ENCODE measurements at places on chromosomes 12 and 14.

DNA sequence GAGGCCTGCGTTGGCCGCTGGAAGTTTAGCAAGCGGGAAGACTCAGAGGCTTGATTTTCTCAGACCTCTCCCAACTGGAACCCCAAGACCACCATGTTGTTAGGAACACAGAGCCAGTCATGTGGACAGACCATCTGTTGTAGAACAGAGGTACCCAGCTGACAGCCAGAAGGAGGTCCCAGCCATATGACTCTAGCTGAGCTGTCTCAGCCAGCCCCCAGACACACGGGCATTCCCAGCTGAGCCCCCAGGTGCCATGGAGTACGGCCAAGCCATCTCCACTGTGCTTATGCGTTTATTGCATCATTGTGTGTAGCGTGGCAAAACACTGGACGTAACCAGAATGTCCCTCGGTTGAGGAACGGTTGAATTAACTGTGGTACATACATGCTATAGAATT is 421.9 kb downstream of the TMEM132D start:
- DNase-seq: no peak

- no peak for DNase-seq
Observed at GRCh38 chr12:94898388-94898787, 105.1 kb downstream of the NDUFA12 start.

DNA sequence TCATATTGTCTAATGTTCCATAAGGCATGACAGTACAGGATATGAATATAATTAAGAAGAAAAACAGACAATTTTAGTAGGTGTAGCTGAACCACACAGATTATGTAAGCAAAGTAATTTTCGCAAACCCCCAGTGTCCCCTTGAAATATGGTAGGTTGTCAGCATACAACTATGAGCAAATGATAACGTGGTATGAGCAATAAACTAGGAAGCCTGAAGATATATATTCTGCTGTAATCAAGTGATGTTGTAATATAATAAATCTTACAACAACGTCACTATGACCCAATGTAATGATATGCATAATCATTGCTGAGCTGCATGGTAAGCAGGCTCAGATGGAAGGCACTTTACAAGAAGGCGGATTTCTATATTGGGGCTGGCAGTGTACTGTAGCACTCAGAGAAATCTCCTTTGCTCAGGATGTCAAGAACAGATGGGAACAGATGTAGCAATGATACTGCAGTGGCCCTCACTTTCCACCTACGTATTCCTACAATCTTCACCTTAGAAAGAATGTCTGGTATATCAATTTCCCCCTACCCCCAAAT is 47.8 kb upstream of the MYF6 start:
- no peak for DNase-seq

GRCh38 chr12:65184176-65184857 is 14.9 kb downstream of the LEMD3 start:
- no peak for DNase-seq

DNA sequence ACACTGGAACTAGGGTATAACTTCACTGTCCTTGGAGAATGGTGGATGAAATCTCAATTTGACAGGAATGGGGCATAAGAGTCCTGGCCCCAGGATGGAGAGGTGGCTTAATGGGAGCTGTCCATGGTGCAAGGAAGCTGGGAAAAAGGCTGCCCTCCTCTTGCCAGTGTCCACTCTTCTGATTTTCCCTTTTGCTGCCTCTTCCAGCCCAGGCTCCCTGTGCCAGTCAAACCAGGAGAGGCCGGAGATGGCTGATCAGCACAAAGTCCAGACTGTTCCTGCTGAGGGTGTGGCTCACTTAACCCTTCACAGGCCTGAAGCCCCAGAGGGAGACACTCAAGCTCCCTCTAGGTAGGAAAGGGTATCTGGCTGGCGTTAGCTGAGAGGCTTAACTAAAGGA is at the start of gene MYO1A:
Gene MYO1A, minus strand, starts transcription at position 240 of the 400 bp plus-strand sequence. CDS start 1,806 bp downstream, outside the sequence.
- peak; percentile 77 for DNase-seq

DNA sequence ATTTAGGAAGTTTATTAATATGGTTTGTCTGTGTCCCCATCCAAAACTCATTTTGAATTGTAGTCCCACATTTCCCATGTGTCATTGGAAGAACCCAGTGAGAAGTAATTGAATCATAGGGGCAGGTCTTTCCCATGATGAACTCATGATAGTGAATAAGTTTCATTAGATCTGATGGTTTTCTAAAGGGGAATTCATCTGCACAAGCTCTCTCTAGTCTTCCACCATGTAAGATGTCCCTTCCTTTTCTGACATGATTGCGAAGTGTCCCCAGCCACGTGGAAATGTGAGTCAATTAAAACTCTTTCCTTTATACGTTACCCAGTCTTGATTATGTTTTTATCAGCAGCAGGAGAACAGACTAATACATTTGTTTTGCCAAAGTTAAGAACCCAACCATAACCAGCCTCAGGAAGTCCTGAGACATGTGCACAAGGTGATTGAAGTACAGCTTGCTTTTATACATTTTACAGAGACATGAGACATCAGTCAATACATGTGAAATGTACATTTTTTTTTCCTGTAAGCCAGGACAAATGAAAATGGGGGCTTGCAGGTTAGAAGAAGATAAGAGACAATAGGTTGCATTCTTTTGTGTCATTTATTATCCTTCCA is 1136.7 kb downstream of the TMEM121 start:
- DNase-seq: no peak

- no peak for DNase-seq
Observed at GRCh38 chr14:45201905-45202304, 51.1 kb downstream of the MIS18BP1 start.

DNA sequence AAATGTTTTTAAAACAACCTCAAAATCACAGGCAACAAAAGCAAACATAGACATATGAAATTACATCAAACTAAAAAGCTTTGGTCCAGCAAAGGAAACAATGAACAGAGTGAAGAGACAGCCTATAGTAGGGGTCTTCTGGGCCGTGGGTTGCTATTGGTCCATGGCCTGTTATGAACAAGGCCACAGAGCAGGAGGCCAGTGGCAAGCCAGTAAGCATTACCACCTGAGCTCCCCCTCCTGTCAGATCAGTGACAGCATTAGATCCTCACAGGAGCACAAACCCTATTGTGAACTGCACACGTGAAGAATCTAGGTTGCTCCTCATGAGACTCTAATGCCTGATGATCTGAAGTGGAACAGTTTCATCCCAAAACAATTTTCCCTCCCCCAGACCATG is 174.0 kb downstream of the DIO2 start:
- DNase-seq: no peak

DNA sequence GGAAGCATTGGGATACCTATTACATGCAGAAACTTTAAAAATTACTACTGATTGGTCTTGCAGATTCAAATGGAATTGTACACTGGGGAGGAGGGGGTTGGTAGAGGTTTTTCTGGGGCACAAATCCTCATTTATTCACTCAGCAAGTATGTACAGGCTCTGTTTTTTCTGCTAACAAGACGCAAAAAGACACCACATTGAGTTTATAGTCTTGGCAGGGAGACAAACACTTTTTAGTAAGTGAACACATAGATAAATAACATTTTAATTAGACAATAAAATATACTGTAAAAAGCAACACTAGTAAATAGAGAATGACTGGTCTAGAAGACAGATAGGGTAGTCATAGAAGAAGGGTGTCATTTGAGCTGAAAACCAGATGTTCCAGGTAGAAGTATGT is 23.8 kb downstream of the GLIPR1L2 start:
- DNase-seq: no peak
